Fibroblast of villous mesenchyme (primary cell): ENCODE measurements at places on chromosomes 7 and 10. TPM values are rescaled to one million over a fixed set of nuclear protein-coding genes. Genes with fewer than 3 reads are reported as not detected.
A peak's percentile ranks its signal among the peaks of the same experiment; 100 is the strongest.

- DNase-seq: peak; percentile 44
Measured at GRCh38 chr10:69091143-69091651, 3.3 kb downstream of the SRGN start.

DNA sequence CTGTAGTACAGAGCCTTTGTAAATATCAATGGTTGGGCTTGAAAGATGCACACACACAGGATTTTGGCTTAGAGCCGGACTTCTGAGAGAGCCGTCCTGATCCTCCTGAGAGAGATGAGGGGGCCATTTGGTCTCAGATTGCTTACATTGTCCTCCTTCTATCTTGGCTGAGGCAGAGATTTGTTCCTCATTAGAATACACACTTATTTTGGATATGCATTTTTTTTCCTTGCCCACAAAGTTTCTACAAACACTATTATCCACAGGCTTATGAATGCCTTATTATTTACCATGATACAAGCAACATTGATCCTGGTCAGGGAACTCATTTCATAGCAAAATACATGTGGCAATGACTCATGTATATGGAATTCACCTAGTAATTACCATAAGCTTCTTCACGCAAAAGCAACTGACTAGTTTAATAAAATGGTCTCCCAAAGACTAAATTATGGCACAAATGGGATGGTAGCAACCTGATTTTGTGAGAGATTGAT lies 175.3 kb downstream of the MDFIC start:
- peak; percentile 86 for DNase-seq

DNA sequence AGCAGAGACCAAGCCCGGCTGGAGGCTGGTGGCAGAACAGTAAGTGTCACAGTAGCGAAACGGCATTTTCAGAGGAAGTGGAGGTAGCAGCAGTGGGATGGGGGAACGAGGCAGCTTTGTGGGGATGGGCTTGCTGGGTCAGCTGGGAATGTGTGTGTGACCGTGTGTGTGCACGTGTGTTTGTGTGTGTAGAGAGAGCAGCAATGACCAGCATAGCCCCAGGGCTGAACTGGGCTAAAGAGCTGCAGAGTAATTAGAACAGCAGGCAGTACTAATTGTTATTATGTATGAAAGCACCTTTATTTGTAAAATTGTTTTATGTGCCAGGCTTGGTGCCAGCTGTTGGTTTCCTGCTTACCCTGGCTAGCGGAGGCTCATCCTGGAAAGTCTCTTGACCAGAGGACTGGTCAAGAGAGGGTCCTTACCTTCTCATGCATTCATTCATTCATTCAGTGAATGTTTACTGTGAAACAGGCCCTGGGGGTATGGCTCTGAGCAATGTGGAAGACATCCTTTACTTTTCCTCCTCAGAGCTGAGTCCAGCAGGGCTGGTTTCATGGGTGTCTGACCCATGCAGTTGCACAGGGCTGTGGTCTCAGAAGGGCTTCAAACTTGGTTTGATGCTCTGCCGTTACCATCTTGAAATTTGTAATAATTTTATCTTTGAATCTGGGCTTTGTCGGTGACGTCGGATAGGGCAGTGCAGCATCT lies 184.6 kb downstream of the SEC23IP start:
- no peak for DNase-seq

GRCh38 chr7:1700536-1701333 lies 30.7 kb downstream of the ELFN1 start:
- DNase-seq: no peak

- DNase-seq: no peak
Measured at GRCh38 chr10:44284198-44285084, 100.5 kb downstream of the CXCL12 start.

- peak; percentile 6 for DNase-seq
Measured at GRCh38 chr10:86367152-86367951, 757 bp upstream of the GRID1 start.

DNA sequence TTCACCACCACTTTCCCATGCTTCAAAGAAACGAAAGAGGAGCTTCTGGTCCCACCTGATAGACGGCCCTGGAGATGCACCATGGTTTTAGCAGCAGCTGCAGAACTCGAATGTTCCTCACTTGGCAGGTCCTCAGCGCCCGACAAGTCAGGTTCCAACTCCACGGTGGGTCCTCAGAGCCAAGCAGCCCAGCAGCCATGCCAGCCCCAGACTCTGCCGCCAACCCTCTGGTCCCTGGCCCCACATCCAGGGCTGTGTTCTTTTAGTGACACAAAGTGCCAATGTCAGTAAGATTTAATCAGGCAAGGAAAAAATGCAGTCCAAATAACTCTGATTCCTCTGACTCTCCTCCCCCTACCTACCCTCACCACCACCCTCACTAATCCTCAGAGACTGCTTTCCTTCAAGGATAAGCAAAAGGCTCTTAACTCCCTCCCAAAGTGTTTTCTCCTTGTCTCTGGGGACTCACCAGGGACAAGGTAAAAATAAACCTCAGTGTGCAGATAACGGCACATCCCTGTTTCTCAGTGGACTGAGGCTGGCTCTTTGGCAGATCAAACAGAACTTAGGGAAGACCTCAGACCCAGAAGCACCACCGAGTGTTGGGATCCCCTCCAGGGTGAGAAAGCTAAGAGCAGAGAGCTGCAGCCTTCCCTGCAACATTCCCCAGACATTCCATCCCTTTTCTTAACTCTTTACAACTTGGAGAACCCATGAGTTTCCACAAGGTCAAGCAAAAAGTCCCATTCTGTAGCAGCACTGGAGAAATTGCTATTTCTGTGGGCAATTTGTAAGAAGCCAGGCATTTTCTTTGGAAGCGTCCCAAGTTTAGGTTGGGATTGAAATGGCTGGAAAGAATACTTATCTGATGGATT lies 358.9 kb downstream of the FRMD4A start:
- DNase-seq: peak; percentile 68

Gene TPST1
- total RNA-seq: 131 TPM in 2 replicates

DNA sequence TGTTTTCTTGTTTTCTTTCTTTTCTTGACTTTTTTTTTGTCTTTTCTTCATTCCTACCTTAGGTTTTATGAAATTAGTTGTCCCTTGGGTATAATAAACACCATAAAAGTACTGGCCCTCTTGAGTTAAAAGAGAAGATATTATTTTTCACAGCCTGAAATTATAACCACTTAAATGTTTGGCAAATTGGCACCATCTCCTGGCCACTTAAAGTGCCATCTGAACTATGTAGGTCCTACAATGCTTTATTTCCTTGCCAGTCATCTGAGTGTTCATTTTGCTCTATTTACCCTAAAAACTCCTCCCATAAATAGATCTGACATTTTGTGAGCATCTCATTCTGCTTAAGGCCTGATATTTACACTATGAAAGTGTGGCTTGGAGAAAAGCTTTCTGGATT lies 98.9 kb upstream of the PRKCQ start:
- no peak for DNase-seq

DNA sequence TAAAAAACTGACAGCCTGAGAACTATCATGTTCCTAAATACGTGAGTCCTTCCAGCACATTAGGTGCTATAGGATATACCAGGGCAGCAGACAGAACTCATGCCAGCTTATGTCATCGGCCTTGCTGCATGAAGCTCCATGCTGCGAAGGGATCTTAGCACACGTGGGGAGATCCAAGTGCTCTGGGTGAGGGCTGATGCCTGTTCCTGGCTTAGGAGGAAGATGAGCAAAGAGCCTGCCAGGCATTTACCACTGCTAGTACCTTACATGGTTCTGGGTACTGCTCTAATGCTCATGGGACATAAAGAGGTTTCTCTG lies 43.2 kb downstream of the SVIL start:
- no peak for DNase-seq

- DNase-seq: peak; percentile 93
Measured at GRCh38 chr10:102604439-102604841, 39.8 kb upstream of the TRIM8 start.

DNA sequence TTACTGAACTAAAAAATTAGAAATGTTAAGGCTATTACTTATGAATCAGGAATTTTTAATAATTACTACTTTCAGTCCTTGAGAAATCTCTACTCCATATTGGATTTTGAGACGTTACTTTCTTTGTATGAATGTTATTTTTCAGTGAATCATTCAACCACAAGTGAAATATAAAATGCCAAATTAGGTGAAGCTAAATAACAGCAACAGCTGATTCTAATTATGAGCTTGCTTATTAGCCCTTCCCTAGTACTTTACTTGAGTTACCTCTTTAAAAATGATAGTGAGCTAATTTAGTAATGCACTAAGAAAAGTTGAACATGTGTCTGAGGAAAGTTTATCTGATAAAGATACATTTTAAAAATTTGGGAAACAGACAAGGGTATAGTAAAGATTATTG lies 51.4 kb downstream of the PCGF5 start:
- peak; percentile 28 for DNase-seq

DNA sequence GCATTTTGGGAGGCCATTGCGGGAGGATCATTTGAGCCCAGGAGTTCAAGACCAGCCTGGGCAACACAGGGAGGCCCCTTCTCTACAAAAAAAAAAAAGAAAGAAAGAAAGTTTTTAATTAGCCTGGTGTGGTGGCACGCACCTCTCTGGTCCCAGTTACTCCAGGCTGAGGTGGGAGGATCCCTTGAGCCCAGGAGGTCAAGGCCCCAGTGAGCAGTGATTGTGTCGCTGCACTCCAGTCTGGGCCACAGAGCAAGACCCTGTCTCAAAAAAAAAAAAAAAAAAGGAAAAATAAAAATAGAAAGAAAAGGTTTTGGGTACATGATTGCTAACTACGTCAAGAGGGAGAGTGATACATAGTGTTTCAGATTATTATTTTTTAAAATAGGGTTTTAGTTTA lies 2.0 kb upstream of the USP54 start:
- no peak for DNase-seq

- no peak for DNase-seq
Measured at GRCh38 chr7:70654979-70655378, 477.0 kb upstream of the GALNT17 start.

GRCh38 chr10:102410429-102411073 lies 8.0 kb downstream of the PSD start:
- DNase-seq: peak; percentile 40

Gene LRRC18
- total RNA-seq: not detected in 2 replicates

DNA sequence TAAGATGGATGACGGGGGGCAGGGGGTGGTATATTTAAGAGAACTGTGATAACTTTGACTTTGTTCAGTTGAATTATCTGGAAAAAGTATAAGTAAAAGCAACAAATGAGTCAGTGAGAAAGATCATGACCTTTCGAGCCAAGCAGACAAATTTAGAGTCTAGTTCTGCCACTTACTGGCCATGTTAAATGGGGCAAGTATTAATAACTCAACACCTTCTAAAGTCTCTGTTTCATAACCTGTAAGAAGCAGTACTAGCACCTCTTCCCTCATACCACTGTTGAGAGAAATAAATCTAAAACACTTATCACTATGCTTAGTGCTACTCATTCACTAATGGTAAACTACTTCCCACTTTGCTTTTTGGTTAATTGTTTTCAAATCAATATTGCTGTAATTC lies 604.4 kb upstream of the LRRN3 start:
- DNase-seq: no peak

DNA sequence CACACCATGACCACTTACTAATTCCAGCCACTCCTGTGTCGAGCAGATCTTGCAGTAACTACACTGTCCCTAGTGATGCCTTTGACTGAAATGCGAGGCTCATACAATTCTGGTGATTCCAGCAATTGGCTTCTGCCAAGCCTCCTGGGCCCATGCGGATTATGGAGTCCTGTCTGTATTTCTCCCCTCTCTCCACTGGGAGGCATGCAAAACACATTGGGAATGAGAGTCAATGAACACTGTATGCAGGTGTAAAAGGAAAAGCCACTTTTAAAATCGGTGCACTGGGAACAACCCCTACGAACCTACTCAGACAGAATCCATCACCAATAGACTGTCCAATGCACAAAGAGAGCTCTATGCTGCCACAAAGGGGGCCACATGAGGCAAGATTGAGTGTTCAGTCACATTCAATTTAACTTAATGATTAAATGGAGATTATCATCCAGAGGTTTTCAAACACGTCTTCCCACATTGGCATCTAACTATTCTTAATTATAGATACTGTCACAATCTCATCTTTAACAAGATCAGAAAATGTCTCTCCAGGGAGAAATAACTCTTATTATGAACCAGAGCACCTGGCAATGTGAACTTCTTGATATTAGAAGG lies 550.6 kb downstream of the GLRX3 start:
- no peak for DNase-seq

Gene GRM3
- total RNA-seq: not detected in 2 replicates

DNA sequence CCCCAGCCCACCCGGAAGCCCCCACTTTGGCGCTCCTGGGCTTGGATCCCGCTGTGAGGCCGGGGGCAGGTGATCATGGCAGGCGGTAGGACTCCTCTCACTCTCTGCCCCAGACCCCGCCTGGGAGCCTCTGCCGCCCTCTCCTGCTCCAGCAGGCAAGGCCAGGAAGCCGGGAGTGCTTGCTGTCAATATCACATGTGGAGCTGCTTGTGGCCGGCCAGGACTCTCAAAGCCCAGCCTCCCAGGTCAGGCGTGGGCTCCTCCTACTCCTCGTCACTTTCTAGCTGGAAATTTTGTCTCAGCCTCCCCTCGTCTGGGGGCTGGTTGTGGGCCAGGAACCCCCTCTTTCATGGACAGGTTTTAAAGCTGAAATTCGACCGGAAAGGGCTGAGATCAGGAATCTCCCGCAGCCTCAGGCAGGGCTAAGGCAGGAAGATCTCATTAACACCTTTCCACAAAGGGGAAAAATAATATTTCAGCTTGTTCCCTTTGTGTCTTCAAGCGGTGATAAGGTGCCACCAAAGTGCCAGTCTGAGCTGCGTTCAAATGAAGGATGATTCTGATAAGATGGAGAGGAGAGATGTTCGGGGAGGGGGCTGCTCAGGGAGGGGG lies 273.6 kb upstream of the PODXL start:
- DNase-seq: no peak

Gene PAX4
- not detected in 2 replicates for total RNA-seq

- no peak for DNase-seq
Measured at GRCh38 chr10:80945264-80945880, 407.7 kb downstream of the SH2D4B start.

Gene VWDE
- under 0.01 TPM in 1 of 2 replicates, not detected in the other for total RNA-seq

- DNase-seq: no peak
Measured at GRCh38 chr10:132359305-132360040, 27.5 kb downstream of the LRRC27 start.

DNA sequence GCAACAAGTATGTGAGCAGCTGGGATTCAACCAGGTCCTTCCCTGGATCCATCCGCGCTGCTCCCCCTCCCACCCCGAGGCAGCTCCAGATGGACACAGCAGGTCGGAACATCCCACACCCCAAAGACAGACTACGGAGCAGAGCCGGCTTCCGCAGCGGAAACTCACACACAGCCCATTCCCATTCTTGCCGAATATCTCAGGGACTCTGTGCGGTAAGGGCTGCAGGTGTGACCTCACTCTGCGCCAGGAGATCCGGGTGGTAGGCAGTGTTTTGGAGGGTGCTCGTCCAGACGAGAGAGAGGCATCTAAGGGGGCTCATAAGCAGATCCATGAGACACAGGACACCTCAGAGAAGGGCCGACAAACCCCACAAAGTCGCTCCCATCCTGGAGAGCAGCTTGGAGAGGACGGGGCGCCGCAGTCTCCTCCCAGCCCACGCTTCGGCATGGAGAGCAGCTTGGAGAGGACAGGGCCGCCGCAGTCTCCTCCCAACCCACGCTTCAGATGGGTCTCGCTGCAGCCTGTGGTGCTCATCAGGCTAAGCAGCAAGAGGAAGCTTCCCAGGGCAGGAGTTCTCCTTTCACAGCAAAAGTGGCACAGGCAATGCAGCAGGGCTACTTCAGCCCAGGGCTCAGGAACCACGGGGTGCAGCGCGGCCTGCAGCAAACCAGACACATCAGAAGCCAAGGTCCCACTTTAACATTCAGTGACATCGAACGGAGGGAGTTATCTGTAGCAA lies 179.9 kb downstream of the DIP2C start:
- DNase-seq: no peak

Gene PTPRE
- 10.3 and 11.2 TPM in 2 replicates for total RNA-seq

Gene CASP7
- 24.8 and 35.4 TPM in 2 replicates for total RNA-seq
